Hematopoietic multipotent progenitor cell treated with erythropoietin and hydrocortisone succinate and interleukin-3 and kit ligand, for 6 days (in vitro differentiated cells): ENCODE measurements at places on chromosomes 12 and 14.

DNA sequence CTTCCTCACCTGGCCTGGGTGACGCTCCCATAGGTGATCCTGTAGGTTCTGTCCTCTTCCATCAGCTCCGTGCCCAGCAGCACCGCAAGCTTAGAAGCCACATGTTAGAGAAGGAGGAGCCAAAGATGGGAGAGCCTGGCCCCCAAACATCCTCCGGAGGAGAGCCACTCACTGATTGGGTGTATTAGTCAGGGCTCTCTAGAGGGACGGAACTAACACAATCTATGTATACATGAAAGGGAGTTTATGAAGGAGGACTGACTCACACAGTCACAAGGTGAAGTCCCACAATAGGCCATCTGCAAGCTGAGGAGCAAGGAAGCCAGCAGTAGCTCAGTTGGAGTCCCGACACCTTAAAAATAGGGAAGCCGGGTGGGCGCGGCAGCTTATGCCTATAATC is 1273.1 kb upstream of the TMEM132C start:
- DNase-seq: no peak

GRCh38 chr12:75323663-75324062 is 6.5 kb downstream of the CAPS2 start:
- DNase-seq: no peak

GRCh38 chr12:65628061-65628460 is 196.2 kb upstream of the HMGA2 start:
- DNase-seq: no peak

DNA sequence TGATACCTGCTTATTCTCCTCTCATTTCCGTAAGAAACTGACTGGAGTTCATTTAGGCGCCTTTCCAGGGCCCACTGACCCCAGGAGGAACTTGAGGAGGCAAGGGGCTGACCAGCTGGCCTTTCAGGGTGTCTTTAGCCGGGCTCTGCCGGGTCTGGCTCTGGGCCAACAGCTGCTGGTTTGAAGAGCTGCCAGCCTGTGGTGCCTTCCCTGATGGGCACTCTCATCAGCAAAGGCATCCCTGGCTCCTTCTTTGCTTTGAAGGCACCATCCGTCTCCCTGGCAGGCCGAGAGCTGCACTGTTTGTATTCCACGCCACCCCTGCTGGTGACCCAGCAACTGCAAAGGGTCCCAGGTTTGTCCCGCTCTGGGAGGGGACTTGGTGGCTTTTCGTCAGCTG is 42.0 kb downstream of the IQSEC3 start:
- DNase-seq: peak; percentile 44

- DNase-seq: no peak
Observed at GRCh38 chr12:2832550-2833127, 2.2 kb downstream of the NRIP2 start.

DNA sequence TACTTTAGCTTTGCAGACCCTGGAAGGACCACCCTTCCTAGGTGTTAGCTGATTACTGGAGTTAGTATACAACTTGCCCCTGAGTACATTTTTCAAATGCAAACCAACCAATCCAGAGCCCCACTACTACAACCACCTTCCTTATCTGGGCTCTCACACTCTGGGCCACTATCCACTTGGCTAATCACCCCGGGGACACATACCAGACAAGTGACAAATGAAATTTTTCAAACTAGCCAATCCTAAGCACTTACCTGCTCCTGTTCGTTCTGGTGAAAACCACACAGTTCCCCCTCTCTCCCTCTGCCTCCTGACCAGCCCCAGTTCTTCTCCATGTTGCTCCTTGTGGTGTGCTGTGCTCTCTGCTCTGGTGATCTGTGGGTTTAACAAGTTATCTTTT is 140.4 kb downstream of the CNTN1 start:
- no peak for DNase-seq

DNA sequence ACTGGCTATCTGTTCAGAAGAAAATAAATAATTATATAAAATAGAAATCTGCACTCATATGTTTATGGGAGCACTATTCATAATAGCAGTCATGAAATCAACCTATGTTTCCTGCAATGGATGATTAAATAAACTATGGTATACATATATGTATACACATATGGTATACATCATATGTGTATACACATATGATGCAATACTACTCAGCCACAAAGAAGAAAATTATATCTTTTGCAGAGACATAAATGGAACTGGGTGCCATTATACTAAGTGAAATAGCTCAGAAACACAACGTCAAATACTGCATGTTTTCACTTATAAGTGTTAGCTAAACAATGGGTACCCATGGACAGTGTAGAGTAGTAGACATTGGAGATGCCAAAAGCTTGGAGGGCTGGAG is 381.2 kb upstream of the LRFN5 start:
- DNase-seq: no peak

- no peak for DNase-seq
Observed at GRCh38 chr14:35416108-35416750, 11.7 kb upstream of the NFKBIA start.

DNA sequence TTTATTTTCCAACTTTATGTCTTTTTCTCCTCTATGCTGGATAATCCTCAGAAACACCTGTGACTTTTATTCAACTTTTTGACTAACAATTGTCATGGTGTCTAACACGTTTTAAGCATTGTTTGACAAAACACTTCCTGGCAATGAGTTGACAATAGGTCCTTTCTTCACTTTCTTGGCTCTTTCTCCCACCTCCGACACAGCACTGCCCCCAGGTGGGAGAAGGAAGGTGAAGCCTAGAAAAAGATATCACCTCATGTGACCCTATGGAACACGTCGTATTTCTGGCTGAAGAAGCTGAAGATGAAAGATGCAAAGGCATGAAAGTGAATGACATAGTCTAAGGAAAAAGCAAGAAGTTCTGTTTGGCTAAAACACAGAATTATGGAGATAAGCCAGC is 430.0 kb downstream of the ETNK1 start:
- peak; percentile 3 for DNase-seq

DNA sequence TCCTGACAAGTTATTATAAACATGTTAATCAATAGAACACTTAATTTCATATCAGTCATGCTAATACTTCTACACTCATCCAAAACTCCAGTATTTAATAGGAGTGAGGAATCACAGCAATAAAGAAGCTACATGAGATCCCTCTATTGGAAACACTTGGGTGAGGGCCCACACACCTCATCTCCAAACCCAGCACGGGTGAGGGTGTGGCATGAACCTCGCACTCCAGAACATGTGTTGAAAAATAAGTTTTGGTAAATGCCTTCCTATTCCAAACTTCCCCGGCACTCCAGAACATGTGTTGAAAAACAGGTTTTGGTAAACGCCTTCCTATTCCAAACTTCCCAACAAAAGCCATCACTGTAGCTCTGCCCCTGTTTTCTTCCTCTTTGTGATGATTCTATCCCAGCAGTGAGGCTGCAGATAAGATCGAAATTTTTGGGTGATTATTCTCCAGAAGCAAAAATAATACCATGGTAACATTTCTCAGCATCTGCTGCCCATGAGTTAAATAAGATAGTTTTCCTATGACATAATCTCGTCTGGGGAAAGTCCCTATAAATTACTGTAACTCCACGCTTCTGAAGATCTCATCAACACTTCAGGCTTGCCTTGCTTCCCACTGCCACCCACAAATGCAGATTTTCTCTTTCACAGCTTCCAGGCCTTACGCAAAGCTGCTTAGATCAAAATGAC is 24.4 kb upstream of the PTPRB start:
- DNase-seq: no peak

DNA sequence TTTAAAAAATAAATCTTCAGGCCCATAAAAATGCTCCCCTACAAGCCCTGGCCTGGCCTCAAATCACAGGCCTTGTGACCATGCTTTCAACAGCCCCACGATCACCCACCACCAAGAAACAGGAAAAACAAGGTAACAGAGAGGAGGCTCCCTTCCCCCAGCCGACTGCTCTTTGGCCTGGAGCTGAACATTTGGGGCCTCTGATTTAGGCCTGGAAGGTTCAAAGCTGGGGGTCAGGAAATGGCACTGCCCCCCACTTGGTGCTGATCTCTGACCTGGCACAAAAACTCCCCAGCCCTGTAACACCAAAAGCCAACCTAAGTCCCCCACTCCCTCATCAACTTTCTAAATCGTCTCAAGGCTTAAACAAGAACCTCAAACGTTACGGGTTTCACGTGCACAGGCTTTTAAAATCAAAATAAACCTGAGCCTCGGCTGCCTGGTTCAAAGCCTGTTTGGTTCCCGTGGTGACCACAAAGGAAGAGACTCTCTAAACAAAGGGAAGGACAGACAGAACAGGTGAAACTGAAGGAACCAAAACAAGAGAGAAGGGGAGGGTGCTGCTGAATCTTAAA is 9.0 kb downstream of the ACTN1 start:
- DNase-seq: no peak

DNA sequence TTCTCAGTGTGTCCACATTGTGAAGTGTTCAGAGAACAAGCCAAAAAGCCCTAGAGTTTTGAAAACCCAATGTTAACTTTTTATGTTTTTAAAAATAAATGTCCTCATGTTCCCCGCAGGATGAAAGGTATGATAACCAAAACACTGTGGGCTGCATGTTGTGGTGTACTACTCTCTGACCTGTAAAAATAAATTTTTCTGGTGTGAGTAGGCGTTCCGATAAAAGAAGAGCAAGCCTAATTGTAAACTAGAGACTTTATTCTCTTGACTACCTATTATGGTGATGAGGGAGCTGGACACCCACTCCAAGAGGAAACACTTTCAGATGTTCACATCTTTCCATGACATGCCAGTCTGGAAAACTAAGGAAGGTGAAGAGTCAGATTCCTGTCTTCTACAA is 18.2 kb downstream of the PTGER2 start:
- no peak for DNase-seq

DNA sequence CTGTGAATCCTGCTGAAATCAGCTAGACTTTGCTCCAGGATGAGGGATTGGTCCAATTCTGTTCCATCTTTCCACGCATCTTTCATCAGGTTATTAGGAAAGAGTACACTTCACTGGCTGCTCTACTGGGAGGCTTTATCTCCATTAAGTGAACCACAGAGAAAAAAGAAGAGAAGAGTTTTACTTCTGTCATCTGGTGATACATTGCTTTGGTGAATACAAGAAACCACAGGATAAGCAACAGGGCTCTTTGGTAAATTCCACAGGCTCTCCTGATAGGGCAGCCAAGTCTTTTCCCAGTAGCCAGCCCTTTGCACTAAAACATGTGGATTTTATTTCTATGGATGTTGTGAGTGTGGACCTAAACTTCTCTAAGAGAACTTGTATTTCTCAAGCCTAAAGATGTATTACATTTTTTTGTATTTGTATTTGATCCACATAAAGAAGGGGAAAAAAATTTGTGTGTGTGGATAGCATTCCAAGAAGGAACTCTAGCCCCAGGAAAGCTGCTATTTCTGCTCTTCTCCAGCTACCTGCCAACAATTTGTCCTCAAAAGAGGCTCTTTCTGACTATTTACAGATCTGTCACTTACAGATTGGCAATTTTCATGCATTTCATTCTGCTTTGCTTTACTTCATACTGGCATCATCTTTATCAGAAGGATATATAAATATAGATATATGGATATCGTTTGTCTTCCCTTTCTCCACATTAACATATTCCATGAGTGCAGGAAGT is 1117.6 kb upstream of the TMEM132C start:
- no peak for DNase-seq

- no peak for DNase-seq
Observed at GRCh38 chr12:11681207-11681606, 31.7 kb downstream of the ETV6 start.

DNA sequence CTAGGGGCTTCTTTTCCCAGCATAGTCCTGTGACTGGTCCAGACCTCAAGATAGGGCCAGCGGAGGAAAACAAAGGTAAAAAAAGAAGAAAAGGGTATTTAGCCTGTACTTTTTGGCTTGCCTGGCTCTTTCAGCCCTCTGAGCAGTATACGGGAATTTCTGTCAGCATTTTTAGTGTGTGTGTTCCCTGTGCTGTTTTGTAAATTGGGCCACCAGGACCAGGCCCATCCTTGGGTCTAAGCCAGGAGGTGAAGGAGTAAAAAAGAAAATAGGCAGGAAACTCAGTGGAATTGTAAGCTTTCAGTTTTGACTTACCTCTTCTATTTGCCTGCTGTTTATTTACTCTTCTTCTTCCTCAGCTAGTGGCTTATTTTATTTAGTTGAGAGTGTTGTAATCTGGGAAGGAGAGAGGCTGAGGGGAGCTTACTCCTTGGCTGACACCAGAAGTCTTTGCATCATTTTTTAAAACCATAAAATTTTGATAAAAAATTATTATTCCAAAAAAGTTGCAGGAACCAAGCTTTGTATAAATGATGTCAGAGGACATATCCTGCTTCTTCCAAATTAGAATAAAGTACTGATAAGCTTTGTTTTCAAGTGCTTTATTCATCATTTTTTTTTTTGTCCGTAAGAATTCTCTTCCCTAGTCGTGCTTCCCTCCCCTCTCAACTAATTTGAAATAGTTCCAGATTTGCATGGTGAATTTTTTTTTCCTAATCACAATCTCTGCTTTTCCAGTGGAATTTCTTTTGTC is 63.7 kb downstream of the DIP2B start:
- DNase-seq: no peak

GRCh38 chr14:52538623-52539022 is 13.7 kb downstream of the TXNDC16 start:
- DNase-seq: no peak

DNA sequence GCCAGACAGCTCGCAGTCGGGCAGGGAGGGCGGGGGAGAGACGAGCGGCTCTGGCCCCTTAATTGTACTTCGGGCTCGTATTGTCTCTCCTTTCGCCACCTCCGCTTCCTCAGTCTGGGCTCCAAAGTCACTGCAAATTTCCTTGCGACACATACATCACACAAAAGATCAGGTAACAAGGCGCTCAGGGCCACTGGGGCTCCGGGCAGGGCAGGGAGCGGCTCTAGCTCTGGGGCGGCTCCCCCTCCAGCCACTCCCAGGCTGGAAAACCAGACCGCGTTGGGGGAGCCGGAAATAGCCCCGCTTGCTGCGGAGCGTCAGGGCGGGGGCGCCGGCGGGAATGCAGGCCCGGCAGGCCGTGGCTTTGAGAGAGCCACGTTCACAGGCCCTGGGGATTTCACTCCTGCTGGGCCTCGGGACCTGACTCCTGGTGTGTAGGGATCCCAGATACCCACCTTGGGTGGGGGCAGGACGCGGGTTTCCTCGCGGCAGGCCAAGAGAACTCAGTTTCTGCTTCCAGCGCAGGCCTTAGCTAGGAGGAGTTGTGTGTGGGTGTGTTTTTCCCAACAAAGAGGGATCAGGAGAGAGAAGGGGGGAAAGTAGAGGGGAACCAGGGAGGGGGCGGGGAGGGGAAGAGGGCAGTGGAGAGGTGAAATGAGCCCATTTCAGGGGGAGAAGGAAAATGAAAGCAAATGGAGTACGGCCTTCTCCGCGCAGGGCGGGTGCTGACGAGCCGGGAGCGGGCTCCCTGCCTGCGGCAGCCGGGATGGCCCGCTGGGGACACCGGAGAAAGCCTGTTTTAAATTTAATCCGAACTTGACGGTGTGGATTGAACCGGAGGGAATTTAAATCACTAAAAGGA is 4.4 kb upstream of the HOXC9 start:
- no peak for DNase-seq
